ENCODE measurements at places on chromosomes 2 and 18. TPM values are rescaled to one million over a fixed set of nuclear protein-coding genes. Genes with fewer than 3 reads are reported as not detected.

GRCh38 chr2:121902616-121903015, 147.2 kb downstream of the TSN start:
- no peak for DNase-seq

- DNase-seq, result no peak
These were observed 124.9 kb downstream of the PIGN start for GRCh38 chr18:62061821-62062478.

DNA sequence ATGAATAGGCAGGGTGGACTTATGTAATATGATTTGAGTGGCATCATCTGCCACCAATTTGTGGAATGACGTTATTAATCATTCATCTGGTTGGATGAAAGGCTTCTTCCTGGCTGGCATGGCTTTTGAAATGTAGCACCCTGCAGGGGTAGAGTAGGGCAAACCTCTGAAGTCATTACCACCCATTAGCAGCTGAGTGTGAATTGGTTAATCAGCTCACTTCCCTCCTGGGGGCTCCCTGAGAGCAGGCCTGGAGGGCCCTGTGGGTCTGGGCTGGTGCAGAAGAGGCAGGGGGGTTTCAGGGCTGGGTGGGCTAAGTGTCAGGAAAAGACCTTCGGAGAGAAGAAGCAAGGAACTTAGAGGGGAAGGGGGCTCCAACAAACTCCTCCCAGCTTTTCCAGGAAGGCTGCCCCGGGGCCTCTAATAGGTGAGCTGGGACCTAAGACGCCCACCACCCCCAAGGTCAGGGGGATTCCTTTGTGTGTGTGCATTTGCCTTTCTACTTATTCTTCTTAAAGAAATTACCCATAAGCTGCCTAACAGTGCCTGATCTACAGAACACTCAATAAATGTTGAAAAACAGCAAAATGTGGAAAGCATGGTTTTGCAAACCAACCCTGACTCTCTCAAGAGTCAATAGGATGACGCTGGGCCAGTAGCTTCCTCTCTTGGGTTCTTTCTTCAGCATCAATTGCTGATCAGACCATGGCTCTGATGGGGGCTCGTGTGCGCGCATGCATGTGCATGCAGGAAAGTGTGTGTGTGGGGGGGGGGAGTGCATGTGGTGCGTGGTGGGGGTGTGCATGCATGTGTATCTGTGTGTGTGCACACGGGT, 49.7 kb upstream of the ZNF516 start:
- DNase-seq, result no peak

DNA sequence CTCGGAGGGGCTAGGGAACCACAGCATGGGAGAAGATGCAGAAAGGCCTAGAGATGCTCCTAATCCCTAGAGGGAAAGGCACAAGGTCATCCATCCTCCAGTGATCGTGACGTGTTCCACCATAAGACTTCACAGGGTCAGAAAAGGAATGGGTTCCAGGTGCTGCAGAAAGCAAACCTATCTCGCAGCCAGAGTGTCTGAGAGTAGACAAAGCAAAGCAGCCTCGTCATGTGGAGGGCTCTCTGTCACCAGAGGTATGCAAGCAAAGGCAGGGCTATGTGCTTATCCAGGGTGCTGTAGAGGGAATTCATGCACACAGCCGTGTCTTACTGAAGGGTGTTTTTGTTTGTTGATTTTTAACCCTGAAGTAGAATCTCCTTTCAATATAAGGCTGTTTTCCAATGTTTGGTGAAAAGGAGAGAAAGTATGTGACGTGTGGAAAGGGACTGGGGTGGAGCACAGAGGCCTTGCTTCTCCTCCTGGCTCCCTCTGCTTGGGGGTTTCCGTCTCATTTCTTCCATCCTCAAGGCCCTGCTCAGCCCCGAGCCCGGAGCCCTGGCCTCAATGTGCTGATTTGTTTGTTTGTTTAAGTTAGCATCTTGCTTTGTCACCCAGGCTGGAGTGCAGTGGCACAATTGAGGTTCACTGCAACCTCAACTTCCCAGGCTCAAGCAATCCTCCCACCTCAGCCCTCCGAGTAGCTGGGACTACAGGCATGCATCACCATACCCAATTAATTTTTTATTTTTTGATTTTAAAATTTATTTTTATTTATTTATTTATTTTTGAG, 3.0 kb downstream of the GPR55 start:
- peak; percentile 23 for DNase-seq

GRCh38 chr2:146437712-146438111, 1407.1 kb upstream of the ACVR2A start:
- no peak for DNase-seq

DNA sequence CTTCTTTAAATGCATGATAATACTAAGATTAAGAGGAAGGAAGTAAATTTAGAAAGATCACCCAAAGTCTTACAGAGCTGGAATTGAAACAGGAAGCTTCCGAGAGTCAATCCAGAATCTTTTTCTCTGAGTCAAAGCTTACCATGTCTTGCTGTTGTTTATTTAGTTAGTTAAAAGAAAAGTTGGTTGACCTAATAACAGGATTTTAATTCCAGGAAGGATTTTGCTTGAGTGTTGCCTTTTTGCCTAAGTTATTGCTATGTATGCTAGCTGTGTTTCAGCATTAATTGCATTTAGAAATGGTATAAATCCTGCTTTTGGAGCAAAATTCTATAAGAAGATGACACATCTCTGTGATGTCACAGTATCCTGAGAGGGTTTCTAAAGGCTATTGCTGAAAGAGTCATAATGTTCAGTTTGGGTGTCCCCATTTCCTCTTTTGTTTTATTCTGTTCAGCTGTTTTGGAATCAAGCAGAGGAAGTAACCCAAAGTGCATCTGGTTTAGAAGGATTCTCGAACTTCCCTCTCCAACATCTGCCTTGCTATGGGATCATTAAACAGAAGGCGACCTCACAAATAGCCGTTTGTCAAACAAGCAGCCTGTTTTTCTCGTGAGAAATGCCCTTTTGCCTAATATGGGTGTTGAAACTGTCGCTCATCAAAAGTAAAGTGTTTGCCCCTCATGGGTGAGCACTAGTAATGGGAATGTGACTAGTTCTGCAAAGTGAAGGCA, 271.5 kb upstream of the MMADHC start:
- no peak for DNase-seq

REG3G gene
- total RNA-seq, result not detected

DNA sequence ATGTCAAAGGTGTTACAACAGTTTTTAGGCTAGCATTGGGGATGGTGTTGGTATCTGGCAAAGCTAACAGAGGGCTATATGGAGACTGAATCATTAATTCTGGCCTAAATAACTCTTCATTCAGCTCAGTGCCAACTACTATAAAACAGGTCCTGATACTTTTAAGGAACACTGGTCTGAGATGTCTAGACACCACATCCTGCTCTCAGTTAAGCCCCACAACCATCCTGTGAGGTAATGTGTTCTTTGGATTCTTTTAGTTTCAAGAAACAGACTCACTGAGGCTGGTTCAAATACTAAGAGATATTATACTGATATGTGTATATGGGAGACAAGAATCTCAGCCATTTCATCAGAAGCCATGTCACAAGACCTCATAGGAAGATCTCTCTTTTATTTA, 14.2 kb upstream of the HK2 start:
- no peak for DNase-seq
